ENCODE measurements at places on chromosomes 3 and 15. TPM values are rescaled to one million over a fixed set of nuclear protein-coding genes. Genes with fewer than 3 reads are reported as not detected.

The ARPP19 gene
- 138 TPM for total RNA-seq

- DNase-seq: peak; percentile 77
Observed at GRCh38 chr15:42457445-42458442, 33.2 kb downstream of the ZNF106 start.

DNA sequence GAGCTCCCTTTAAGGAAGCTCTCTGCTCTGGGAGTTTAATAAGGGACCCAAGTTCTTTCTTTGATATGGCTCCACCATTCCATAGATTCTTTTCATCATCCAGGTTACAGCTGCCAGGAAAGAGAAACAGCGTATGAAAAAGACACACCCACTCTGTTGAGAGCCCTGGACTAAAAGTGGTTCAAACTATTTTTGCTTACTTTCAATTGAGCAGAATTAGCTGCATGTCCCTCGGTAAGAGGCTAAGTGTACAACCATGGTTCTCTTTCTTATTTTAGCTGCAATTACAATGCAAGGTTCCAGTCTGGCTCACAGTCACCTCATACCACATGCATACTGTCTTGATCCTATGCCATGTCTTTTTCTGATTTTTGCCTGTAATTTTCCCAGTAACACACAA, 1288.3 kb downstream of the NSUN3 start:
- DNase-seq: no peak

- no peak for DNase-seq
Observed at GRCh38 chr3:38528457-38528856, 32.3 kb downstream of the EXOG start.

DNA sequence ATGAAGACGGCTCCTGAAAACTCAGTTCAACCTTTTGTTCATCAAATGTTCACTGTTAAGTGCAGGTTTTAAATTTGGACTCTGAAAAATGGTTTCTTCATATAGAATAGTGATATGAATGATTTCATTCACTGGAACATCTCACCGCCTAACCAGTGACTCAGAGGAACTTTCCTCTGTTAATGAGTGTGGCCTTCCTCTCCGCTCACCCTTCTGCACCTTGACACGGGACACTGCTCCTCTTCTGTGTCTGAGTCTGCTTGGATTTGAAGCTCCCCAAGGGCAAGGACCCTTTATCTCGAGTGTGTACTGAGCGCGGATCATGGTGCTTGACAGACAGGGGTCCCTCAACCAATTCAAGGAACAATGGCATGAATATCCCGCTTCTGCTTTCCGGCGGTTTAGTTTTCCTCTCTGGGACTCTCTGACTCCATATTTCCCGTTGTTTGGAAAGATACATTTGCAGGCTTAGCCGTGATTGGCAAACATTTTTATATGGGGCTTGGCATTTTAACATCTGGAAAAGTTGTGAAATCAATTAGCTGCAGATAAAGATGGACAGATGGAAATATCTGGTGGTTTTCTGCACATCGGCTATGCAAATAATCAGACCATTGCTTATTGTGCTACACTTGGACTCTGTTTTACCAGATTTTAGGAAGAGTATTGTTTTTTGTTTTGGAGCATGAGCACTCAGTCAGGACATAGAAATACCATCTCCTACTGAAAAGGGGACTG, 20.9 kb downstream of the KBTBD8 start:
- DNase-seq: no peak

GRCh38 chr3:15794303-15794771, 3.4 kb downstream of the ANKRD28 start:
- no peak for DNase-seq

All from left cardiac atrium (tissue), 4 donors.